ENCODE measurements at places on chromosomes 11 and 22.
A peak's percentile ranks its signal among the peaks of the same experiment; 100 is the strongest.

DNA sequence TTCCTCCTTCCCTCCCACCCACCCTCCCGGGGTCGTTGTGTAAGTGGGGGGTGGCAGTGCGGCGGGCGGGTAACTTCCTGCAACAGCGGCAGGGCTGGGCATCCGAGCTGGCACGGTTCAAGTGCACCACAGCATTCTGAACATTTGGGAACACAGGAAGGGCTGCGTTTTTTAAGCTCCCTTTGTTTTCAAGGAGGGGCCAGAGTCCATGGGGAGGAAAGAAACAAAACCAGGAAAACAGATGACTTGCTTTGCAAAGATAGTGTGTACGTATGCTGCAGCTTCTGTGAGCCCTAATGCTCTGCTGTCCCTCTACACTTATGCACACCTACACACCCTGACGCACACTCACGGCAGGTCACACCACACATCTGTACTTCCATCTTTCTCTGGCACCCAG lies 152.5 kb downstream of the FBXO7 start:
- H3K27me3 ChIP-seq, result no peaks in the 10 kb centered on the region
- no peak overlapping the region for H3K4me3 ChIP-seq
- DNase-seq, result no peak
- no peaks in the 10 kb centered on the region for H3K4me1 ChIP-seq

DNA sequence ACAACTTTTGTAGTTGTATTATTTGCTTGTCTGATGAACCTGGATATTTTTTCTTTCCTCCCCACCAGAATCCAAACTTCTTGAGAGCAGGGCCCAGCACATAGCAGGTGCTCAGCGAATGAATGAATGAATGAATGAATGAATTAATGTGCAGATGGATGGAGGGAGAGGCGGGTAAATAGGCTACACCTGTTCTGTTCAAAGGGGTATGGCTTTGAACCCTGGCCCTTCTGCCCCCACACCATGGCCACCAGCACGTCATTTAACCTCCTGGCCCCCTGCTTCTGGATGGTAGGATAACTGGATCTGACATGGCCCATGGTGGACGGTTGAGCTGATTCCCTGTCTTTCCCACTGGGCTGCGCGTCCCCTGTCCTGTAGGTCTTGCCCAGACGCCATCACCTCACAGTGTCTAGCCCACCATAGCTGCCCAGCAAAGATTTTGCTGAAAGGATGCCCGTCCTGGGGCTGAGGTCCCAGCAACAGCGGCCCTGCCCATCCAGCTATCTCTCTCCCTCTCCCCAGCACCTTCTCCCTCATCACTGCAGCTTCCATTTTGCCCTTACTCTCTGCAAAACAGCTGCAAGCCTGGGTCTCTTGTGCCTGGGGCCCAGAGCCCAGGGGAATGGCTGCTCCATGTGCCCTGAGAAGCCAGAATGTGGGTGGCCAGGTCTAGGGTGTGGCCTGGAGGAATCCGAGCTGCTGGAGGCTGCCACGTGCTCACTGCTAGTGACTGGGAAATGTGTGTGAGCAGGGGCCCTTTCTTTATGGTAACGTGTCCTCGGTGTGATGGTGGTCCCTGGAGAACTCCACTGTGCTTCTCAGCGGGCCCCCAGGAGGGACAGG lies 49.3 kb upstream of the LINC01488 start:
- no peak overlapping the region for H3K27ac ChIP-seq
- DNase-seq, result no peak
- H3K36me3 ChIP-seq, result no peaks in the 10 kb centered on the region
- no peak overlapping the region for H3K4me3 ChIP-seq

- no peak overlapping the region for H3K4me3 ChIP-seq
- H3K4me1 ChIP-seq, result no peaks in the 10 kb centered on the region
- H3K27me3 ChIP-seq, result no peaks in the 10 kb centered on the region
- H3K27ac ChIP-seq, result no peak overlapping the region
These were observed 54.1 kb upstream of the BDNF start for GRCh38 chr11:27754035-27755017.

- no peaks in the 10 kb centered on the region for H3K27me3 ChIP-seq
- no peaks in the 10 kb centered on the region for H3K36me3 ChIP-seq
- H3K4me1 ChIP-seq, result peaks cover 11% of the 10 kb centered on the region
- H3K4me3 ChIP-seq, result no peak overlapping the region
These were observed 189.8 kb downstream of the KIRREL3 start for GRCh38 chr11:126810776-126811175.

- no peak overlapping the region for H3K4me3 ChIP-seq
- no peaks in the 10 kb centered on the region for H3K36me3 ChIP-seq
- no peak for DNase-seq
- no peaks in the 10 kb centered on the region for H3K4me1 ChIP-seq
- no peaks in the 10 kb centered on the region for H3K27me3 ChIP-seq
These were observed 155.8 kb downstream of the C11orf91 start for GRCh38 chr11:33544593-33545373.

DNA sequence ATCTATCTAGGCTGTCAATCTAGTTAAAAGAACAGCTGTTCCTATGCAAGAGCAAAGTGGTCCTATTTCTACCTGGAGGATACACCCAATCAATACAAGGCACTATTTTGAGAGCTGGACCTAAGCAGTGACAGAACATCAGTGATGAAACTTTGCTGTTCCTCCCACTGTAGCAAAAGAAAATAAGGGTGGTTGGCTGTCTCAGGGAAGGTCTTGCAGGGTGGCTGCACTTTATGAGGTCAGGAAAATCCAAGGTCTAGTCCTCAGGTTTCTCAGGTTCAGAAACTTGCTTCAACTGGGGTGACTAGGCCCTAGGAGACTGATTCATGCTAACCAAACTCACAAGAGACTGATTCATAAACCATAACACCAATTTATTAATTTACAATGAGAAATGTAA lies 11.6 kb downstream of the CPSF7 start:
- H3K4me1 ChIP-seq, result peaks cover 18% of the 10 kb centered on the region
- no peaks in the 10 kb centered on the region for H3K27me3 ChIP-seq
- H3K4me3 ChIP-seq, result no peak overlapping the region
- H3K36me3 ChIP-seq, result peaks cover 24% of the 10 kb centered on the region

DNA sequence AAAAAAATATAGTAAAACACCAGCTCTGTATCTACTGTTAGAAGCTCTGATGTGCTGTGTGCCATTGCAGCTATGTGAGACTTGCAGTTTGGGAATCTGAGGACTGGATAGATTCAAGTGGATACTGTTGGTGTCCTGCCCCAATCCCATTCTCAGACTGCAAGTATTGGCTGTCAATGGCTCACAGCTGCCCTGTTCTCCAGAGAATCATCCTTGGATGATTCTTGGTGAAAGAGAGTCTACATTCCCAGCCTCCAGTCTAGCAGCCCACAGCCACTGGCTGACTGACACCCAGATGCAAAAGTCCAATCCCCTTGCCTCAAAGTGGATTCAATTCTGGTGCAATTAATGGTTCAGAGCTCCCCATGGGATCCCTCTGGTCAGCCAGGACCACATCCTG lies 206.1 kb upstream of the MTNR1B start:
- peaks cover 10% of the 10 kb centered on the region for H3K4me1 ChIP-seq
- DNase-seq, result no peak
- no peak overlapping the region for H3K4me3 ChIP-seq
- no peak overlapping the region for H3K27ac ChIP-seq
- H3K36me3 ChIP-seq, result no peaks in the 10 kb centered on the region
- no peaks in the 10 kb centered on the region for H3K27me3 ChIP-seq

- no peak for DNase-seq
- no peak overlapping the region for H3K27ac ChIP-seq
- H3K4me1 ChIP-seq, result no peaks in the 10 kb centered on the region
- H3K4me3 ChIP-seq, result no peak overlapping the region
These were observed 778.3 kb upstream of the LRRC4C start for GRCh38 chr11:42237701-42238235.

DNA sequence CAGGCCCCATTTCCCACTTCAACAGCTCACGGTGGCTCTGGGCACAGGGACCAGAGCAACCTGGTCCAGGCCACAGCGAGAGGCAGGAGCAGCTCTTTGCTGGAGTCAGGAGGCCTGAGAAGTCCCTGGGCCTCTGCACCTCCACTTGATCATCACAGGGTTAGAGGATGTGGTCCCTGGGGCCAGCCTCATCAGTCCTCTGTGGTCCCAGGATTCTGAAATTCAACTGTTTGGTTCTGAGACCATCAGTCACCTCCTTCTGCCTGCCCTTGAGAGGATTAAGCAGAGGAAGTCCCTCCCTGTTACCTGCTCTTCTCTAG lies 24.9 kb upstream of the CBX7 start:
- no peak for DNase-seq
- H3K4me3 ChIP-seq, result no peak overlapping the region
- no peaks in the 10 kb centered on the region for H3K27me3 ChIP-seq
- peaks cover 42% of the 10 kb centered on the region for H3K4me1 ChIP-seq
- H3K27ac ChIP-seq, result peak overlapping the region; percentile 81
- no peaks in the 10 kb centered on the region for H3K36me3 ChIP-seq

- no peaks in the 10 kb centered on the region for H3K27me3 ChIP-seq
- H3K4me1 ChIP-seq, result no peaks in the 10 kb centered on the region
- H3K27ac ChIP-seq, result no peak overlapping the region
These were observed 9.7 kb upstream of the SIK3 start for GRCh38 chr11:117107701-117108590.

GRCh38 chr11:123577081-123577598 lies 77.3 kb downstream of the SCN3B start:
- no peak overlapping the region for H3K4me3 ChIP-seq
- no peaks in the 10 kb centered on the region for H3K27me3 ChIP-seq
- peak; percentile 60 for DNase-seq
- no peaks in the 10 kb centered on the region for H3K36me3 ChIP-seq
- H3K4me1 ChIP-seq, result peaks cover 7% of the 10 kb centered on the region

All from body of pancreas (tissue), 4 donors.